ENCODE measurements at places on chromosomes 3 and 15. TPM values are rescaled to one million over a fixed set of nuclear protein-coding genes. Genes with fewer than 3 reads are reported as not detected.

GRCh38 chr3:23075496-23075895 is 127.6 kb upstream of the UBE2E2 start:
- no peaks in the 10 kb centered on the region for H3K4me1 ChIP-seq
- no peak overlapping the region for H3K4me3 ChIP-seq
- no peak overlapping the region for H3K27ac ChIP-seq
- no peaks in the 10 kb centered on the region for H3K27me3 ChIP-seq
- DNase-seq, result no peak
- H3K36me3 ChIP-seq, result no peaks in the 10 kb centered on the region

The FRMD5 gene
- total RNA-seq, result 0.25 TPM

GRCh38 chr3:171315101-171315500 is 145.1 kb downstream of the TNIK start:
- H3K36me3 ChIP-seq, result no peaks in the 10 kb centered on the region
- H3K4me1 ChIP-seq, result no peaks in the 10 kb centered on the region
- no peak for DNase-seq
- no peak overlapping the region for H3K4me3 ChIP-seq
- H3K27me3 ChIP-seq, result no peaks in the 10 kb centered on the region
- H3K27ac ChIP-seq, result no peak overlapping the region

DNA sequence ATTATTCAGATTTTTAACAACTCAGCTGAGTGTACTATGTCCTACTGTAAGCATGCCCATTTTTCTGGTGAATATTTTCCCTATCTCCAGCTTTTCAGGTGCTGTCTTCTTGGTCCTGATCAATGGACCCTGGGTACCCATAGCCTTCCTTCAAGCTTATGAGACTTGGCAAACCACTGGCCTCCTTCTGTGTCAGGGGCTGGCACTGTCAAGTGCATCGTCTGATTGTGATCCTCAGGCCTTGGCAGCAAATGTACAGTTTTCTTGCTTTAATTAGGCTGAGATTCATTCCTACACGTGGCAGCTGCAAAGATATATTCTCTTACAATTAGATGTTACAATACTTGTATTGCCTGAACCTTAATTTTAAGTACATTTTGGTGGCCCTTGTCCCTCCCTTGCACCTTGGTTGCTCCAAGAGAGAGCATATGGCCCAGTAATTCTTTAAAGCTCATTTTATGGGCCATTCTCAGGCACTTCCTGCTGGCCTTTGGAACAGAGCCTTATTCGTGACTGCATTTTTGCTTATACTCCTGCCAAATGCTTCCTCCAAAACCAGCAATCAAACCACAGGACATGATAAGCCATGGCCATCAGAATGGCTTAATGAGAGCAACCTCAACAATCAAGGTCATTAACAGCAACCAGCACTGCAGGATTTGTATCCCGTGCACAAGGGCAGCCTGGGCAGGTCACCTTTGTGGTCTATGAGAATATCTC is 179.9 kb downstream of the CNTN6 start:
- no peak for DNase-seq
- no peaks in the 10 kb centered on the region for H3K4me1 ChIP-seq
- H3K36me3 ChIP-seq, result no peaks in the 10 kb centered on the region
- H3K4me3 ChIP-seq, result no peak overlapping the region
- H3K27ac ChIP-seq, result no peak overlapping the region

The CCR5 gene
- total RNA-seq, result 0.23 TPM

The JMJD7 gene
- total RNA-seq, result 0.75 TPM

The RAD51 gene
- 11.3 TPM for total RNA-seq

GRCh38 chr15:66047321-66048024 is 178.2 kb downstream of the RAB11A start:
- no peaks in the 10 kb centered on the region for H3K4me1 ChIP-seq
- no peak for DNase-seq
- no peak overlapping the region for H3K4me3 ChIP-seq
- H3K36me3 ChIP-seq, result no peaks in the 10 kb centered on the region
- no peaks in the 10 kb centered on the region for H3K27me3 ChIP-seq
- no peak overlapping the region for H3K27ac ChIP-seq

DNA sequence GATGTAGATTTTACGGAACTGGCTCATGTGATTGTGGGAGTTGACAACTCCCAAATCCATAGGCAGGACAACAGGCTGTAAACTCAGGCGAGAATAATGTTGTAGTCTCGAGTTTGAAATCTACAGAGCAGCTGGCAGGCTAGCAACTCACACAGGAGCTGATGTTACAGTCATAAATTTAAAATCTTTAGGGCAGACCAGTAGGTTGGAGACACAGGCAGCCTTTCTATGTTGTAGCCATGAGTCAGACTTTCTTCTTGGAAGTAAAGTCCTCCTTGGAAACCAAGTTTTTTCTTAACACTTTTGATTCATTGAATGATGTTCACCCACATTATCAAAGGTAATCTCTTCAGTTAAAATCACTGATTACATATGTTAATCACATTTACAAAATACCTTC is 89.1 kb upstream of the ALCAM start:
- H3K27ac ChIP-seq, result no peak overlapping the region
- DNase-seq, result no peak
- no peak overlapping the region for H3K4me3 ChIP-seq
- no peaks in the 10 kb centered on the region for H3K27me3 ChIP-seq

The ITIH3 gene
- 507 TPM for total RNA-seq

The GPR171 gene
- 0.19 TPM for total RNA-seq

The MESP1 gene
- total RNA-seq, result 0.50 TPM

DNA sequence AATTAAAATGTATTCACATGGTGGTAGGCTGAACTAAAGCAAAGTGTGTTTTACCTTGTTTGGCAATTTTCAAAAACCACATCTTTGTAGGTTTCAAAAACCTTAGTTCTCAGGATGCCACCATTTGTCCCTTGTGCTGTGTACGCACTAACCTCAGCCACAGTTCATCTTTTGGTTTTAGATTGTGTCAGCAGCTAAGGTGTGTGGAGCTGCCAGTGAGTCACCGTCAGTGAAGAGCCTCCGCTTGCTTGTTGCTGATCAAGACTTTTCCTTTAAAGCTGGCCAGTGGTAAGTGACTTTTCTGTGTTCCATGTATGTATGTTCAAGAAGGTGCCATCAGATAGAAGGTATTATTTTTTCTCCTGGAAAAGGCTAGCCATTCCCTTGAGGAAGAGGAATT is 21.1 kb downstream of the OXNAD1 start:
- no peak for DNase-seq
- peaks cover 25% of the 10 kb centered on the region for H3K36me3 ChIP-seq
- H3K4me1 ChIP-seq, result peaks cover 5% of the 10 kb centered on the region
- peak overlapping the region; percentile 48 for H3K27ac ChIP-seq

The THBS1 gene
- total RNA-seq, result 36.2 TPM

DNA sequence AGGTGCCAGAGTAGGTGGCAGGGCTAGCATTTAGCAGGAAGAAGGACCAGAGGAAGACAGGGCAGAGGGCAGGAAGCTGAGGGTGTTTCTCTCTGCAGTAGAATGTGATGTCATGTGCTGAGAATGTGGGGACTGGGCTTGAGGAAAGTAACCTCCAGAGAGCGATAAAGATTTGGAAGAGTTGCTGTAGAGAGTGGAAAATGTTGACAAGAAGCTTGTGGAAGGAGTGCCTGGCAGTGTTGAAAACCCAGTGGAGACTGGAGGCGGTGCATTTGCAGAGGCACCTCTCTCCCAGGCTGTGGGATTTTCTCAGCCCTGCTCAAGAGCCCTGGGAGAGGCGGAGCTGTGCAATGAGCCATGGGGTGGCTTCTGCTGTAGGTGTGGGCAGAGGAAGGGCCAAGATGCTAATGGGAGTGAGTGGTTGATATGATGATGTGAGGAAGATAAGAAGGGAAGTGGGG is 54.8 kb downstream of the MESD start:
- H3K27me3 ChIP-seq, result no peaks in the 10 kb centered on the region
- no peak overlapping the region for H3K27ac ChIP-seq
- no peak overlapping the region for H3K4me3 ChIP-seq
- no peaks in the 10 kb centered on the region for H3K36me3 ChIP-seq
- no peak for DNase-seq

DNA sequence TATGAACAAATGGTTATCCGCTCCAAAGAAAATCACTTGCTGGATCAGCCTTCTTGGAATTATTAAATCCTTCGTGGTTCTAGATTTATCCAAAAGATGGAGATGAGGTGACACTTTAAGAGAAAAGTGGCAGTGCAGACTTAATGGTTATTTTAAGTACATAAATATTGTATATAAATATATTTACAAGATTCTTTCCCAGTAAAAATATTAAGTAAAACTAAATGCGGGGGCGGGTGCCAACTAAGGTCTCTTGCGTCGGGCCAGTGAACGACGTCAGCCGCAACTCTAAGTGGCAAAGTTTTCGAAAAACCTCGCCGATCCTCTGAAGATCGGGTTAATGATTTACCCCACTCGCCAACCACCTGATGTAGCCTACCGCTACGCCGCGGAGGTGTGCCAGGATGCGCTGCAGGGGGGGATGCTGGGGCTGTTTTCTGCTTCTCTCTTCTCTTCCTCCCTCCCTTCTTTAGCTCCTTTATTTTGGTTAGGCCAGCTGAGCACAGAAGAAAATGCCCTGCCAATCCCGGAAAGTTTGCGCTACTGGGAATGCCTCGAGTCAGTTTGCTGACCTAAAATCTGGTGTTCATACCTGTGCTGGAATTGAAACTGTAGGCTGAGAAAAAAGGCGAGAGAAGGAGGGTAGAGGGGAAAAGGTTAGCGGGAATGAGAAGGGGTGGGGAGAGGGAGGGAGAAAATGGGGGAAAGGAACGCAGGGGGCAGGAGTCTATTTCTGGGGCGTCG is 7.6 kb upstream of the FOXB1 start:
- no peak overlapping the region for H3K4me3 ChIP-seq
- DNase-seq, result no peak
- peaks cover 13% of the 10 kb centered on the region for H3K4me1 ChIP-seq
- H3K27ac ChIP-seq, result no peak overlapping the region
- peaks cover 44% of the 10 kb centered on the region for H3K27me3 ChIP-seq

The TIGIT gene
- 0.51 TPM for total RNA-seq

DNA sequence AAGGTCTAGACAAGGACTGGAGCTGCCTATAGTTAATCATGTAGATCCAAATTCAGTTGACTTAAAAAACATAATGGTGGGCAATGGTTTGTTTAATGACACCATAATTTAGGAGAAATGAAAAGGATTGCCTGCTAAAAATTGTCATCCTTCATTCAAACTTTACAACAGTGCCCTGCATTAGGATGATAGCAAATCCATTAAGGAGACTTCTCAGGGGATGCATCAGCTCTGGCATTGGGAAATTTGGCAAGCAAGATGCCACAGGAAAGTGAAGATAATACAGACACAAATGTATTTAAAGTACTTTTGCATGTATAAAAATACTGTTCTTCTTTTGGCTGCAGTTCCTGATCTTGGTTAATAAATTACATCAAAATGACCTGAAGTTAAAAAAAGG is 93.1 kb upstream of the SKOR1 start:
- peaks cover 9% of the 10 kb centered on the region for H3K4me1 ChIP-seq
- no peak overlapping the region for H3K27ac ChIP-seq
- H3K4me3 ChIP-seq, result no peak overlapping the region
- no peaks in the 10 kb centered on the region for H3K27me3 ChIP-seq
- H3K36me3 ChIP-seq, result no peaks in the 10 kb centered on the region

DNA sequence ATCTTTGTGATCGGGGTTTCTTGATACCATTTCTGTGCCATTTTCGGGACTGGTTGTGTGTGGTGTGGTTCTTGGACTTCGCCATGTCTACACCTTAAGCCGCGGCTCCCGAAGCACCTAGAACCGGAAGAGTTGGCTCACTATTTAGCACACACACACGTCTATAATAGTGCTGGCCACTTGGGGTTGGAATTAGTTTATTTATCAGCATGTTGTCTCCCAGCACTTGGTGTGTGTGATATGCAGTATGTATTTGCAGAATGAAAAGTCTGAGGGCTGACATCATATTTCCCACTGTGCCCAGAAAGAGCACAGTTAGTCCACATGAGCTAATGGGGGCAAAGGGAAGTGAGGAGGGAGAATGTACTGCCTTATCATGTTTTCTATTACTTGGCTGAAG is 23.6 kb downstream of the MLH1 start:
- no peak for DNase-seq
- H3K27me3 ChIP-seq, result no peaks in the 10 kb centered on the region
- no peak overlapping the region for H3K4me3 ChIP-seq
- no peaks in the 10 kb centered on the region for H3K4me1 ChIP-seq
- no peak overlapping the region for H3K27ac ChIP-seq

DNA sequence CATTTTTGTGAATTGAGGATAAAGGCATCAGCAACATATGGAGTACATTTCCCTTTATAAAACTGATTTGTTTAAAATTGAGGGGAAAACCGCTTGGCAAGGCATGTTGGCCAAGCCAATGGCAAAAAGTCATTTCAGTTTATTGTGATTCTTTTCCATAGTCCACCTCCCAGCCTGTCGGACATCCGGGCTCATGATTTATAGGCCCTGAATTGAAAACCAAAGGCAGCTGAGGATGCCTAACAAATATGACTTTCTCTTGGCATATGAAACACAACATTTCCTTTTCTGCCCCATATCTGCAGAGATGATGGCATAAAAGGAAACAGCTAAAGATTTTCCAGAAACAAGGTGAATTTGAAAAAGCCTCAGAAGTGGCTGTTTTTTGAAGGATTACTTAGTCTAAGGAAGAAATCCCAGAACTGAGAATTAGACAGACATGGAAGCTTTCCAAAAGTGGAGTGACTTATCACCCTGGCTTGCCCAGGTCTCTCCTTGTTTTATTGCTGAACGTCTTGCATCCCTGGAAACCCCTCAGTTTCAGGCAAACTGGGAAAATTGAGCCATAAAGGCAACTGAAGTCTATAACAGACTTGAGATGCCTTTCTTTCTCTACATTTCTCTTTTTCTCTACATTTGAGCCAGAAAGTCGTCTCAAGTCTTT is 74.0 kb downstream of the COL8A1 start:
- no peak for DNase-seq
- no peak overlapping the region for H3K4me3 ChIP-seq
- no peaks in the 10 kb centered on the region for H3K36me3 ChIP-seq
- no peaks in the 10 kb centered on the region for H3K27me3 ChIP-seq
- no peaks in the 10 kb centered on the region for H3K4me1 ChIP-seq
- no peak overlapping the region for H3K27ac ChIP-seq

The MORC1 gene
- total RNA-seq, result 0.33 TPM

DNA sequence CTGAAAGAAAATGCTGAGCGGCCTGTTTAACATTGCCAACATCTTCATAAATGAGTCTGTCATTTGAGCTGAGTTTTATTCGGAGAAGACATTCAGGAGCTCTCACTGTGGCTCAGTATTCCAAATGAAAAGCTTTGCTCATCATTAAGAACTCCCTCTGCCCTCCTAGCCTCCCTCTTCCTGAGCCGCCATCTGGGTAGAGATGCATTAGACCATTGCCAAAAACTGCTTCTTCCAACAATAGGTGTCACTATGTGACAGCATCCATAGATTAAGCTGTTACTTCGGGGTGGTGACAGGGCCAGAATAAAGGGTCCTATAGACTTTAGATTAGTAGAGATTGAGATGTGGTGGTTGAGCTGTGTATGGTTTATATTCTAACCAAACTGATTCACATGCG is 501.4 kb upstream of the NR2F2 start:
- H3K36me3 ChIP-seq, result peaks cover 1% of the 10 kb centered on the region
- no peak overlapping the region for H3K4me3 ChIP-seq
- H3K27ac ChIP-seq, result no peak overlapping the region
- no peaks in the 10 kb centered on the region for H3K4me1 ChIP-seq
- H3K27me3 ChIP-seq, result no peaks in the 10 kb centered on the region

- H3K36me3 ChIP-seq, result peaks cover 3% of the 10 kb centered on the region
- no peak for DNase-seq
- no peaks in the 10 kb centered on the region for H3K27me3 ChIP-seq
- peaks cover 8% of the 10 kb centered on the region for H3K4me1 ChIP-seq
- peak within 1 kb of the TSS; percentile 98 for H3K27ac ChIP-seq
Observed at GRCh38 chr15:43799945-43800285, at the start of gene SERINC4. Gene SERINC4, minus strand, starts transcription at chr15:43800220. Its CDS starts 234 bp downstream, at chr15:43799986.
